NCI-H2029 (cell line): ENCODE measurements at places on chromosomes 7 and 10.

- DNase-seq: peak; percentile 27
Measured at GRCh38 chr7:77498659-77499379, 38.3 kb upstream of the PTPN12 start.

GRCh38 chr7:50696810-50697582 is 85.7 kb downstream of the GRB10 start:
- no peak for DNase-seq

GRCh38 chr10:50387732-50388073 is 136.4 kb upstream of the ASAH2 start:
- DNase-seq: no peak

GRCh38 chr7:24477398-24478136 is 95.7 kb upstream of the PALS2 start:
- DNase-seq: no peak

DNA sequence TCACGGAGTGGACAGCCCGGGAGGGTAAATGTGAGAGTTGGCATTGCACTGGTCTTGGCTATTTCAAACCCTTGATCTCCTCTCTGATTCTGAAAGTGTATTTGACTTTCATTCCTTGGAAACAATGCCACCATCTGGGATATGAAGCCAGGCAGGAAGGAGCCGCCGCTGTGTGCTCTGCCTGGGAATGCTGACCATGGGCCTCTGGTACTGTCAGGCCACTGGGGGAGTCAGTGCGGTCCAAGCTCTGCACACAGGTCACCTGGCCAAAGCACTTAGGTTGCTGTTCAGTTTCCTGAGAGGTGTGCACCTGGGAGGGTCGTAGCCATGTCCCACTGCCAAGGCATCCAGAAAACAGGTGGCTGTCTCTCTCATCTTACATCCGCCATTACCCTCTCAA is 68.5 kb upstream of the SHH start:
- DNase-seq: no peak

- peak; percentile 2 for DNase-seq
Measured at GRCh38 chr10:15433850-15434537, 62.9 kb upstream of the FAM171A1 start.

- DNase-seq: no peak
Measured at GRCh38 chr7:8380130-8380529, 53.3 kb upstream of the NXPH1 start.

- DNase-seq: no peak
Measured at GRCh38 chr7:47492716-47493325, 89.1 kb downstream of the TNS3 start.

DNA sequence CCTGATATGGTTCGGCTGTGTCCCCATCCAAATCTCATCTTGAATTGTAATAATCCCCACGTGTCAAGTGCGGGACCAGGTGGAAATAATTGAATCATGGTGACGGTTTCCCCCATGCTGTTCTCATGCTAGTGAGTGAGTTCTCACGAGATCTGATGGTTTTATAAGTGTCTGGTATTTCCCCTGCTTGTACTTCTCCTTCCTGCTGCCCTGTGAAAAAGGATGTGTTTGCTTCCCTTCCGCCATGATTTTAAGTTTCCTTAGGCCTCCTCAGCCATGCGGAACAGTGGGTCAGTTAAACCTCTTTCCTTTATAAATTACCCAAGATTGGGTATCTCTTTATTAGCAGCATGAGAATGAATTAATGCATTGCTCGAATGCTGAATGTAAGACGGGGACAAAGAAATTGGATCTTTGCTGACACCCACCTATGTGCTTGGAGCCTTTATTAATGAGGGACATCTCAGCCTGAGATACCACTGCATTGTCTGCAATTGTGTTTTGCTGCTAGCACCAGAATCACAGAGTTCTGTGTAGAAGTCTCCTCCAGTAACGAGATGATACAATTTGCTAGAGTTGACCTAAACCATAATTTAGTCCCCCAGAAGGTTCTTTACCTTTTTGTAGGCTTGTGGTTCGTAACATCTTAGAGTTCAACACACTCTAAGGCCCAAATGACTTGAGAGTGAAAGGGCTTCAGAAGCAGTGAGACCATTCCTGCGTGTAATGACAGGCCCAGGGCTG is 28.6 kb downstream of the SLC35B4 start:
- DNase-seq: no peak

- peak; percentile 12 for DNase-seq
Measured at GRCh38 chr7:24812305-24812945, 55.2 kb upstream of the GSDME start.

DNA sequence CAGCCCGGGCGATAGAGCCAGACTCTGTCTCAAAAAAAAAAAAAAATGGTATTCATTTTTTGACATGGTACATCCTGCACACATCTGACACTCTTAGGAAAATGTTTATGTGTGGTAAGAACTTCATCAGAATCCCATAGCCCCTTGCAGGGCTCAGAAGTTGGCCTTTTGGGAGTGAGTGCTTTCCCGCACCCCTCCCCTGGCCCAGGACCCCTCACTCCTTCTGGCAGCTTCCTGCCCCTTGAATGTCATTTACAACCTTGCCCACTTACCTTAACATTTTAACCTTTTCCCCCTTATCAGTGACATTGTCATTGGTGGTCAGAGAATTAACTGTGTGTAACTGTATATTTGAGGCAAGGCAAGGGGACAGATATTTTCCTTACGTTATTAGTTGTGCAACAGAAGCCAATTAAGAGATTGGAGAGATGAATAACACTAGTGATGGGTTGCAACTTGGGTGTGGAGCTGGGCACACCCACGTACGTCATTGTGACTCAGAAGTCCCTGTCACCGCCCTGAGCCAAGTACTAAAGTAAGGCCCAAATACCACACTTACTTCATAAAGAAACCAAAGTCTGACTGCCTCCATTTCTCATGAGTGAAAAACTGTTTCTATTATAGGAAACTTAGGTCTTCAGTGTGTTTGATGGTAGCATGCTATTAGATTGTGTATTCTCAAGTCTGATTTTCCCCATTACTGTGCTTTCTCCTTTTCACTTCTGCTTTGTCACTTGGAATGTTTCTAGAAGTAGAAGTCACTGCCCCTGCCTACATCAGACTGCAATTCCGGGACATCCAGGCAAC is 31.6 kb downstream of the OGDH start:
- no peak for DNase-seq

- no peak for DNase-seq
Measured at GRCh38 chr10:60335708-60336107, 54.0 kb downstream of the ANK3 start.

DNA sequence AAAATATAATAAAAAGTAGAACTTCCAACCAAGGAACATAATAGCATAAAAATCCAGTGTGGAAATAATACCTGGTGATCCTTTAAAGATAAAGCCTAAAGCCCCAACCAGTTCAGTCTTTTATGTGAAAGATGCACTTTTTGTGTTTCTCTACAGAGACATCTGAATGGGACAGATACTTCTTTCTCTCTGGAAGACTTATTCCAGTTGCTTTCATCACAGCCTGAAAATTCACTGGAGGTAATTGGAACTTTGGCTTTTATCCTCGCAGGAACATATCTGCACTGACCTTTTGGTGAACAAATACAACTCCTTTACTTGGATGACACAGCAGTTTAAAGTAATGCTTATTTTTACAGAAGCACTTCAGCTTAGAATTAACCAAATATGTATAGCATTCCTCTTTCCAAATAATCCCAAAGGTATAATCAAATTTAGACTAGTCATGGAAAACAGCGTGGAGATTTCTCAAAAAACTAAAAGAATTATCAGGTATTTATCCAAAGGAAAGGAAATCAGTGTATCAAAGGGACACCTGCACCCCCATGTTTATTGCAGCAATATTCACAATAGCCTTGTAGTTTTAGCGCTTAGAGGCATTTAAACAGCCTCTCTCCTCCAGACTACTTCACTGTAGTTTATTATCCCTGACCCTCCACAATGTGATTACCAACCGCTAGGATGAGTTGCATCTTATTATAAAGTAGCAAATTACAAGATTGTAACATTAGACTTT is 16.8 kb downstream of the HNRNPA2B1 start:
- DNase-seq: no peak

GRCh38 chr7:100267648-100268047 is 39.9 kb upstream of the SPDYE3 start:
- DNase-seq: no peak

DNA sequence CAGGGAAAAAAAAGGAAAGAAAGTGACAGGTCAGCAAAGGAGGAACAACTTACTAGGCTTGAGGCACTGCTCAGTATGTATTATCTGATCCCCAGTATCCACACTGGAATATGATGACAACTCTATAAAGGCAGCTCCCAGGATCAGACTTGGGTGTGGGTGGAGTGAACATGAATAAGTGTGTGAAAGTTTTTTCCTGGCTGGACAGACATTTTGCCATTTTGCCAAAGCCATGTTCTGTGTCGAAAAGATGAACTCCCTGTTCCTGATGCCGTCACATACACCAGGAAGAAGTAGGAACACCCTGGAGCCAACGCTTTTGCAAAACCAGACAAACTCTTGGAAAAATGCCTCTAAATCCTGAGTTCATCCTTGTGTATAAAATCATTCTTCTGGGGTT is 143.2 kb upstream of the MEOX2 start:
- DNase-seq: no peak

GRCh38 chr7:119223930-119224329 is 999.4 kb downstream of the ANKRD7 start:
- no peak for DNase-seq

DNA sequence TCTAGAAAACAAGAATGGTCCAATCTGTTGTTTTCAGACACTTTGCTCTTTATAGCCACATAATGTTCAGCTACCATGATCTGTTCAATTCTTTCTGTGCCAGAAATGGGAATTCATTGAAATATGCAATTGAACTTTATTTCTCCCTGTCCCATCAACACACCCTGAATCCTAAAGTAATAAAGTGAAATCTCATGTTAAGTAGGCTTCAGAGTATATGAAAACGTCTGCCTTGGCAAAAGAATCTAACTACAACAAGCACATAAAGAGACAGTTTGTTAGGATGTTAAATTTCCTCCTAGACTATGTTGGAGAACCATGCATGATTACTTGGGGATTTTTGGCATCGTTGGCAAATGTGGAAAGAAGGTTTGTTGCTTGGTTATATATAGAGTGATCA is 722.7 kb downstream of the XPNPEP1 start:
- DNase-seq: no peak

DNA sequence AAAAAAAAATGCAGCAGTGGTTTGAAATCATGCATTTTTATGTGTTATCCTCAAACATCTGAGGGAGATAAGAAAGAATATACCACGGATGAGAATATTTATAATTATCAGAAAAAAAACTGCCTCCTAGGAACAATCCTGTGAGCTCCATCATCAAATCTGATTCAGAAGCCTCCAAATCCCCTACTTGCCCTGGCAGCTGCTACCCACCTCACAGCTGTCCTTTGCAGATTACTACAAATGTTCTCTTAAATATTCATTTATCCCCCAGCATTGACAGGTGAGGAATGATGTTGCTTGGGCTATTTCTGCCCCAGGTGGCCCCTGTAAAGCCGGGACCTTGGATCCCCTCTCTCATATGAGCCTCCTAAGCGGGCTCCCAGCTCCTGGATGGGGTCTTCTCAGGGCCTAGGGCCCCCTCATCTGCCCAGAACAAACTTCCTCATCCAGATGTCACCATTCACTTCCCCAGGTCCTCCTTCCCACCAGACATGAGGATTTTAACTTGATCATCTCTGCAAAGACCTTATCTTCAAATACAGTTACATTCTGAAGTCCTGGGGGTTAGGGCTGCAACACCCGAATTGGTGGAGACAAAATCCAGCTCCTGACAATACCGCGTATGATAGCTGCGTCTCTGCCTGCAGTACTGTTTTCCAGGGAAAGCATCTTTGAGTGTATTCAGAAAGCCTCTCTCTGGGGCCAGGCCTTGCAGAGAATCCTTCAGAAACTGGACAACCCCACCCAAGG is 81.9 kb upstream of the INSIG1 start:
- no peak for DNase-seq

GRCh38 chr10:119344381-119344780 is 137.0 kb downstream of the GRK5 start:
- no peak for DNase-seq

DNA sequence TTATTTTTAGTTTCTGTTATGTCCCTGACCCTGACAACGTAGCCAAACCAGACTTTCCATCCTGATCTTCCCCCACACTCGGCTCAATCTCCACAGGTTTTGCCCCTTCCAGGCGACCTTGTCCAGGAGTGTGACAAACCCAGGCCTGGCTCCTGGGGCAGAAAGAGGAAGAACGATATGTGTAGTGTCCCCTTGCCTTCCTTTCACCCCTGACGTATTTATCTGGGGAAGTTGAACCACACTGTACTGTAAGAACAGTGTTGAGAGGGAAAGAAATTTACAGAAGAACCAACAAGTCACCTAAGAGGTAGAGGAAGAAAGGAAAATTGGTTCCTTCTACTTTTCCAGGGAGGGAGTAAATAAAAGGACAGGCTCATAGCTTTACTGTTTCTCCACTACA is 158.0 kb downstream of the VTI1A start:
- DNase-seq: no peak

DNA sequence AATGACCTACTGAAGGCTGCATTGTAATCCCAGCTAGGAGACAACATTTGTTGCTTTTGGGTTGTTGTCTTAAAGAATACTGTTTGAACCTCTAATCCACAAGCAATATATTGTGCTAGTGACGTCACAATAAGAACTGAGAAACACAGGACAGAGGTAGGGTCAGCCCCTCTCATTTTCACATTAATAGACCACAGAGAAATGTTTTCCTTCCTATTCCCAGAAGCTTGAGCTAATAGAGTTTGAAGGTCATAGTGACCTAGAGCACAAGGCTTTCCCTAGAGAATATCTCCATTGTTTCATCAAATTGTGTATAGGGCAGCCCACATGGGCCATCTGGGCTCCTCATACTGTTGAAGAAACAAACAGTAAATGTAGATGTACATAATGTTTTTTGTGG is 300.9 kb upstream of the AKR1E2 start:
- no peak for DNase-seq

GRCh38 chr10:33238643-33239042 is 95.8 kb downstream of the NRP1 start:
- no peak for DNase-seq

DNA sequence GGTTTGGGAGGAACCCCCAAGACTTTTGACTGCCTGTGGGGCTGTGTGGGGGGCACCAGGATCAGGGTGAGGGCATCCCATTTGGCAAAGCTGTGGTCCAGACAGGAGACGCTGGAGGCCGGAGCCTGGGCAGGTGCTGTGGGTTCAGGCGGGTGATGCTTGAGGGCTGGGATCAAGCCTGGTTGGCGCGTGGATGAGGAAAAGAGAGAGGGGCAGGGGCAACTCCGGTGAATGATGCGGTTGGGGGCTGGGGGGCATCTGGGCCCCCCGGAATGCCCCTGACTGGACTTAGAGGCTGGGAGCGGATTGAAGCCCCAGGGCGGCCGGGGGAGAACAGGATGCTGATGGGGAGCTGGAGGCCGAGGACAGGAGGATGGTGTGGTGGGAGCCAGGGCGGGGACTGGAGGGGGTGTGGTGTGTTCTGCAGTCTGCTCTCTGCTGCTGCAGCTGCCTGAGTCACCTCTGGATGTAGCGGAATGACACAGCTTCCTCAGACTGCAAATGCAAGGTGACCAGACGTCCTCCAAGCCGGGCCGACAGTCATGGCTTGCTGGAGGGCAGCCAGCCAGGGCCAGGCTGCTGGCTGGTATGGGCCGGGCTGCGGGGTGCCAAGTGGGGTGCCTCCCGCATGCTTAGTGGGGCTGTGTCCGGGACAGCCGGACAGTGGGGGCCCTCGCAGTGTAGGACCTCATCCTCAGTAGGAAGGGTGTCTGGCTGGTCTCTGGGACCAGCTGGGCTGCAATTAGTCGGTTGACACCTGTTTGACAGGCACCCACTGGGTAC is 3.2 kb downstream of the MAFK start:
- no peak for DNase-seq
